ENCODE measurements at places on chromosomes 12 and 14.

DNA sequence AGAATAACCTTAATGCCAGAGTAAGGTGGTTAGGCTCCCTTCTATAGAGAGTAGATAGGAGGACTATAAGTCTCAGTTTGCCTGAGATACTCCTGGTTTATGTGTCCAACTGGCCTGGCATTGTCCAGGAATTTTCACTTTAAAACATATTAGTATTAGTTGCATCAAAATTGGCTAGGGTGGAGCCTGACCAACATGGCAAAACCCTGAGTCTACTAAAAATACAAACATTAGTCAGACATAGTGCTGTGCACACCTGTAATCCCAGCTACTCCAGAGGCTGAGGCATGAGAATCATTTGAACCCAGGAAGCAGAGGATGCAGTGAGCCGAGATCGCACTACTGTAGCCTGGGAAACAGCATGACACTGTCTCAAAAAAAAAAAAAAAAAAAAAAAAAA lies 11.9 kb downstream of the WDHD1 start:
- no peak for DNase-seq

DNA sequence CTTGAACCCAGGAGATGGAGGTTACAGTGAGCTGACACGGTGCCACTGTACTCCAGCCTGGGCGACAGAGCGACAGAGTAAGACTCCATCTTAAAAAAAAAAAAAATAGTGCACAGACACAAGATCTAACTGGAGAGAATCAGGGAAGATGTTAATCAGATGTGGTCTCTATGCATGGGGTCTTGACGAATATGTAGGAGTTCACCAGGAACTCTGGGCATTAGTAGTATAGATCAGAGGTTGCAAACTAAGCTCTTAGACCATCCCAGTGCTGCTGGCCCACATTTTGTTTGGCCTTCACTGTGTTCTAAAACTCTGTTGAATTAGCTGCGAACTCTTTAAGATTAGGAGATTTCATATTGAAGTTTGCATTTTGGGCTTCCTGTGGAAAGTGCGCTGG lies 31.6 kb downstream of the SNRNP35 start:
- no peak for DNase-seq

DNA sequence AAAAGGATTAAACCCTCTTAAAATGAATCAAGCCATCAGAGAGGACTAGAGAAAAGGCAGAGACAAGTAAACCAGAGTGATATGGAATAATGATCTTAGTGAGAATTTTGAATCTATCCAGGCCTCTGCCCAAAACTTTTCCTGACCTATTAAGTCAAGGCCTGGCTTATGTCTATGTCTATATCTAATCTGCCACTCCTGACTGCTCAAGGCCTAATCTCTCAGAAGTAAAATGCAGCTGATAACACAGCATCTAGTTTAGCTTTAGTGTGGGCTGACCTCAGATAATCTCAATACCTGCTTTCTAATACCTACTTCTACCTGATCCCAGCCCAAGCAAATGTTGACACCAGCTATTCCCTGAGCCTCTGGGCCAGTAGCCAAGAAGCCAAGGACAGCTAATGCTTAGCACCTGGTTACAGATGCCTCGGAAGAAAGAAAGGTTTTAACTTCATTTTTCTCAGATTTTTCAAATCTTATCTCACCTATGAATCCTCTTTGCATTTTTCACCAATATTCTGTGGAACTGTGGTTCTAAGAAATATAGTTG lies 1472.5 kb upstream of the SEL1L start:
- no peak for DNase-seq

- DNase-seq: no peak
Measured at GRCh38 chr14:29649170-29649569, 278.5 kb downstream of the PRKD1 start.

DNA sequence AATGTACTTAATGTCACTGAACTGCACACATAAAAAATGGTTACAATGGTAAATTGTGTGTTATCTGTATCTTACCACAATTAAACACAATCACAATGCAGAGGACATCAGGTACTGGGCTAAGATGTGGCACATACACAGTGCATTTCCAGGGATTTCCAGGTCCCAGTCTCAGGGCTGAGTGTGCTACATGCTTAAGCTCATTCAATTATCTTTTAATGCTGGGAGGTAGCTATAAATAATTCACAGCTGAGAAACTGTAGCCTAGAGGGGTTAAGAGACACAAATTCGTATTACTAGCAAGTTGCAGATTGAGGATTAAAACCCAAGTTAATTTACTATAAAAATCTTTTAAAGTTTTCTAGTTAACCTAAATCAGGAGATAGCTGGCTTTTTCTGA lies 67.1 kb downstream of the CRACR2A start:
- DNase-seq: no peak

GRCh38 chr14:55200651-55201050 lies 9.3 kb upstream of the DLGAP5 start:
- no peak for DNase-seq

- DNase-seq: no peak
Measured at GRCh38 chr14:91496790-91497189, 13.3 kb downstream of the PPP4R3A start.

- DNase-seq: no peak
Measured at GRCh38 chr14:60590991-60591414, 58.3 kb downstream of the SIX1 start.

- DNase-seq: no peak
Measured at GRCh38 chr12:111084605-111085004, 164.2 kb upstream of the MYL2 start.

GRCh38 chr14:60643463-60644314 lies 5.6 kb downstream of the SIX1 start:
- DNase-seq: no peak

GRCh38 chr12:43155376-43155775 lies 396.6 kb downstream of the ADAMTS20 start:
- DNase-seq: no peak

GRCh38 chr12:56775638-56776037 lies 12.5 kb downstream of the HSD17B6 start:
- DNase-seq: no peak

DNA sequence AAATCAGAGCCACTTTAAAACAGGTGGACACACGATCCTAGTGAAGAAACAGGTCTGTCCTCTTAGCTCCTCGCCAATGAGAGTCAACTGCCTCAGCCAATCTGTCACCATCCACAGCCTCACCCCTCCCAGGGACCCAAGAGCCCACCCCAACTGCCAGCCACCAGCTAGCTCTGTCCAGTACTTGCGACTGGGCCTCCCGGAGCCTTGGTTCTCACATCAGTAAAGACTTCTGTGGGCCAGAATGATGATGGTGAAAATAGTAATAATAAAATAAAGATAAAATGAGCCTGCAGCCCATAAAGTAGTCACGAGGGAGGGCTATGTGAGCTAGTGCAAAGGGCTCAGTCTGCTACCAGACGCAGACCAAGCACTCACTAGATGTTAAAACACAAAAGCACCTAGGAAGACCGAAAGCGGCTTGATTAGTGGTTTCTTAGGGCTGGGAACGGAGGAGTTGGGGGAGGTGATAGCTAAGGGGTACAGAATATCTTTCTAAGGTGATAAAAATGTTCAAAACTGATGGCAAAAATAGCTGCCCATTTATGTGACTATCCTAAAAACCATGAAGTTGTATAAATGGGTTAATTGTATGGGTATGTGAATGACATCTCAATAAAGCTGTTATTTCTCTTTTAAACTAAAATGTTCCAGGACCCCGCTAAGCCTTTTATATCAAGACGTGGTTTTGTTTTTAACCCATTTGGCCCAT lies 39.8 kb downstream of the ACTN1 start:
- DNase-seq: no peak

DNA sequence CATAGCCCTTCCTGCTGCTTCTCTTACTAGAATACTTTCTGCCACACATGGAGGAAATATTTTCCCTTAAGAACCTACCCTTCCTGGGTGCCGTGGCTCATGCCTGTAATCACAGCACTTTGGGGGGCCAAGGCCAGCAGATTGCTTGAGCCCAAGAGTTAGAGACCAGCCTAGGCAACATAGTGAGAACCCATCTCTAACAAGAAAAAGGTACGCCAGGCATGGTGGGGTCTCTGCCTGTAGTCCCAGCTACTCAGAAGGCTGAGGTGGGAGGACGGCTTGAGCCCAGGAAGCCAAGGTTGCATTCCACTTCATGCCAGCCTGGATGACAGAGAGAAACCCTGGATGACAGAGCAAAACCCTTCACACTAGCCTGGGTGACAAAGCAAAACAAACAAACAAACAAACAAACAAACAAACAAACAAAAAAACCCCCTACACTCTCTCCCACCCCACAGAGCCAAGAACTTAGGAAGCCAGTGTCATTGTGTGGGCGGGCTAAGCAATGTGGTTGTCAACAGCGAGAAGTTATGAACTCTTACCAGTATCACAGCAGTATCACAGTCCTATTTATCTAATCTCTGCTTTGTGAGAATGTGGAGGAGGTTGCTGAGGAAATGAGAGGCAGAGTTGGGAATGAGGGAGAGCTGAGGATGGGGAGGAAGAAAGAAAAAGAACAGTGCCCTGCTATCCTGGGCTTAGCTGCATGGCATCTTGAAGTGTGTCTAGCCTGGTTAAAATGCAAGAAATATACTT lies 53.8 kb upstream of the CLEC14A start:
- no peak for DNase-seq

DNA sequence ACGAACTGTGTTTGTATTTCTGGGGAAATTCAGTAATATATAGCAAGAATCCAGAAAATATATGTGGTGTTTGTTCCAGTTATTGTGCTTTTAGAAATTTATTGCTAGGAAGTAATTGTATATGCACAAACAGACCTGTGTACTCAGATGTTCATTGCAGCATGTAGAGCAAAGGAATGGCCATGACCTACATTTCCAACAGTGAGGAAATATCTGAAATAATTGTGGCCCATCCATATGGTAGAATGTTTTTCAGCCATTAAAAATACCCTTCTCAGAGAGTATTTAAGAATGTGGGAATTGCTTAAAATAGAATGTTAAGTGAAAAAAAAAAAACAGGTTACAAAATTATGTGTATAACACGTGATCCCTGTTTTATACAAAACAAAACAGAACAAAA lies 77.3 kb downstream of the TMX1 start:
- DNase-seq: no peak

DNA sequence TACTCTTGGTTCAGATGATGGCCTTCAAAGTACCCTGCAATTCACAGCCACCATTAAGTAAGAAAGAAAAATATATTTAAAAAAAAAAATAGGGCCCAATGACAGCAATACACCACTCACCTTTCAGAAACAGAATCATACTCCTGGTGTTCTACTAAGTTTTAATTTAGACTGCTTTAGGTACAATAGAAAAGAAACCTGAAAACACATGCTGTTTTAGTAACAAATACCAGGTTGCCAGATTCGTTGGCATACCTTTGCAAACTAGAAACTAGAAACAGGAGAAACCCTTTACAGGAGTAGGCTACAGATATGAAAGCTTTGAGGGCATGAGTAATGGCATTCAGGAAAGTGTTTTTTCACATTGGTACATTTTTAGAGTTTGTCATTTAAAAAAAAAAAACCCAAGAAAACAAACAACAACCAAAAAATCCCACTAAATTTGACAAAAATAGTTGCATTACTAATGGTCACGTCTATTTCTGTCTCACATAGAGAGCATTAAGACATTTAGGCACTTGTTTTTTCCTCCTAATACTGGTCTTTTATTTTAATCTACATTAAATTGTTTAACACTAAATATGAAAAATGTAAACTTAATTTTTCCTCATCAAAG lies 4.0 kb downstream of the SIX1 start:
- no peak for DNase-seq

- DNase-seq: no peak
Measured at GRCh38 chr14:90405101-90405500, 8.3 kb downstream of the CALM1 start.

DNA sequence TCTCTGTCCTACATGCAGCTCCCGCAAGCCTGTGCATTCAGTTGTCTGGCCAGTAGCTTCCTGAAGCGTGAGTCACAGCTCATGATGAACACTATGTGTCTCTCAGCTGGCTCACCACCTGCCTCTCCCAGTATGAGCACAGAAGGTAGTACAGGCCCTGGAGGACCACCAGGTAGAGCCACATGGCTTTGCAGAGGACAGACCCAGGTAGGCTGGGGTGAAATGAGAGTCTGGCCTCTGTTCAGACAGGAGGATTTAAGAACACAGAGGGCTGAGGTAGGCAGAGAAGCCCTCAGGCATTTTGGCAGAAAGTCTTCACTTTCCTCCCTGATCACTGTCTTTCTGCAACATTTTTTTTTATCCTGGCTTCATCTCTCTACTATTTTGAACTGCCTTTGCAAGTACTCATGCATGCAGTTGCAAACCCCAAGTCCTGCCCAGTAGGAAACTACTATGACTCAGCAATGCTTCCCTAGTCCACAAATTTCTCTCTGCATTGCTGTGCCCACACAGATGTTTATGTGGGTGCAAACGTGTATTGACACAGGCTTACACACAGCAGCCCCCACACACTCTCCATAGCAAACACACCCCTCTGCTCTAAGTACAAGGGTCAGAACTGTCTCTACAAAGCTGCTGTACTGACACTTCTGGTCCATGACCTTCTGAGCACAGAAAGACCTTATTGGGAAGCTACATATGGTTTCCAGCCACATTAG lies 7.2 kb upstream of the SDR9C7 start:
- no peak for DNase-seq
